Activated gamma-delta T cell treated with Interleukin-2 at 50 U/mL for 16 hours (primary cell): ENCODE measurements at places on chromosomes 16 and 17.

DNA sequence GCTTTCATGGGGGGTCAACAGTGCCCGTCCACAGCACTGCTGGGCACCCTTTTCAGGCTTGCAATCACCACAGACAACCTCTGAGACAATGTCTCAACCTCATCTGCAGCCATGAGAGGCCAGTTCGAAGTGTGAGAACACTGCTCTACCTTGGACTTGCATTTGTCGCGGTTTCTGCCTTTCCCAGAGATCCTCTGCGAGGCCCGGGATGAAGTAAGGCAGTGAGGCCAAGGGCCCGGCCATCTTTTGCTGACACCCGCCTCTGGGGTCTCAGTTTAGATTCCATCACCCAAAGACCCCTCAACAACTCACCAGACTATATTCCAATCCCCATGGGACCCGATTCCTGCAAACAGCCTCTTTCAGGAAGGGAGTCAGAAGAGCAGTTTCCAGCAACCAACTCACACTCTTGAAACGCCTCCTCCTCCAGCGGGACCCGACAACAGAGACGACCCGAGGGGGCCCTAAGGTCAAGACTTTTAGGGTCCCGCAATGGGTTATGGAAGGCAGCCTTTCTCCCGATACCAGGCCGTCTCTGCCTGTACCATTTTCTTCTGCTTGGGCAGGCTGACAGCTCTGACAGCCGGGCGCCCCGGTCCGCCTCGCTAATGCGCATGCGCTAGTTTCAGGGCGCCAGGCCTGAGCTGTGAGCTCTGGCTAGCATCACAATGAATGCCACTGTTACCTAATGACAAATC lies 576.0 kb downstream of the KCNJ18 start:
- DNase-seq = no peak

DNA sequence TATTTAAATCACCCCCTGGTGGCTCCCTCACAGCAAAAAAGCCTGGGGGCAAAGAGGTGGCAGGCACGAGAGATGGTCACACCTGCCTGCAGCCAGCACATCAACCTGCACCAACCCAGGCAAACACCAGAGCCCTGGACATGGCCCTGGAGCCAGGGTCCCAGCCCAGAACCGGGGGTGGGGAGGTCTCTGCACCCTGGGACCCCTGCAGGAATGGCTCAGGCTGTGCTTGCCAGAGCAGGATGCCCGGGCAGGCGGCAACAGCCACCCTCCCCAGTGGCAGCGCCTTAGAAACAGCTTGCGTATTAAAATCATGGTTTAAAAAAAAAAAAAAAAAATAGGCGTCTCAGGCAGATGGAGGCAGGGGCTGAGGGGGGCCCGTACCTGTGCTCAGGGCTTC lies 16.2 kb downstream of the MYBBP1A start:
- no peak for DNase-seq

DNA sequence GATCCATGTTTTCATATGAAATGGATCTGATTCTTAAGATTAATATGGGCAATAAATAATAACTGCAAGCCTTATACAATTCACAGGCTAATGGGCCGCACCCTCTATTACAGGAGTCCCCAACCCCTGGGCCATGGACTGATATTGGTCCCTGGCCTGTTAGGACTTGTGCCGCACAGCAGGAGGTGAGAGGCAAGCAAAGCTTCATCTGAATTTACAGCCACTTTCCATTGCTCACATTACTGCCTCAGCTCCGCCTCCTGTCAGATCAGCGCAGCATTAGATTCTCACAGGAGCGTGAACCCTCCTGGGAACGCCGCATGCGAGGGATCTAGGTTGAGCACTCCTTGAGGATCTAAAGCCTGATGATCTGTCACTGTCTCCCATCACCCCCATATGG lies 26.8 kb downstream of the METTL16 start:
- DNase-seq = no peak

DNA sequence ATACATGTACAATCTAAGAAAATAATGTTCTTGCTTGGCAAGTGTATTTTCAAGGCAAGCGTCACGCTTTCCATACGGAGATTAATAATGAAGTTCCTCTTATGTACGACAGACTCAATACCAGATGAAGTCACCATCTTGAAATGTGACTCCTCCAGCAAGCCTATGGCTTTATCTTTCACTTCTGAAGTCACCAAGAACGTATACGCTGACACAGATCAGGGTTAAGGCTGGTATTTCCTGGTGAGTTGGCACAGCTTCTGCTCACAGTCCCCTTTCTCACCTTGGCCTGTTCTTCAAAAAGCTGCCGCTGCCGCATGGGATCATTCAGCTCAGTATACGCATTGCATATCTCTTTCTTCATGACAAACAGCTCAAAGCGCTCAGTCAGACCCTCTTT lies 6.1 kb upstream of the ADAT1 start:
- DNase-seq = no peak
